ENCODE measurements at places on chromosomes 11 and 22.

GRCh38 chr22:24525416-24526037 is 29.4 kb downstream of the GUCD1 start:
- DNase-seq = peak; percentile 79

- no peak for DNase-seq
Observed at GRCh38 chr11:92451063-92451462, 226.4 kb downstream of the FAT3 start.

DNA sequence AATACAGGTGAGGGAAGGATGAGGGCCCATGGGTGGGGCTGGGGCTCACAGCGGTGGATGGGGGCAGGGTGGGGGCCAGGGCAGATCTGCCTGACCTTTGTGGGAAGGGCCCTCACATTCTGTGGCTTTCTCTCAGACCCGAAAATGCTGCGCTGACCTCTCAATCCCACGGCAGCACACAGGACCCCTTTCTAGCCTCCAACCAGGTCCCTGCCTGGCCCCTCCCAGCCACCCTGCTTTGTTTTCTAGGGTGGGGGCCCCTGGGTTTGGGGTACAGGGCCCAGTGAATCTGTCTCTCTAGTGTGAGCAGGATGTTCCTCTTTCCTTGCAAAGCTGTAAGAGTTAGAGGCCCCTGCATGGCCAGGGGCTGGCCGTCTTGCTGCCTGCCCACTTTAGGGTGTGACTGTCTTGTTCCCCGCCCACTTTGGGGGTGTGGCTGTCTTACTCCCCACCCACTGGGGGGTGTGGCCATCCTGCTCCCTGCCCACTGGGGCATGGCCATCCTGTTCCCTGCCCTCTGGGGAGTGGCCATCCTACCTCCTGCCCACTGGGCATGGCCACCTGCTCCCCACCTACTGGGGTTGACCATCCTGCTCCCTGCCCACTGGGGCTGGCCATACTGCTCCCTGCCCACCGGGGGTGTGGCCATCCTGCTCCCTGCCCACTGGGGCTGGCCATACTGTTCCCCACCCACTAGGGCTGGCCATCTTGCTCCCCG is 11.5 kb downstream of the PARVG start:
- peak; percentile 53 for DNase-seq

GRCh38 chr11:10444725-10445315 is 10.2 kb upstream of the AMPD3 start:
- no peak for DNase-seq

GRCh38 chr11:71186806-71187205 is 65.6 kb downstream of the SHANK2 start:
- no peak for DNase-seq

DNA sequence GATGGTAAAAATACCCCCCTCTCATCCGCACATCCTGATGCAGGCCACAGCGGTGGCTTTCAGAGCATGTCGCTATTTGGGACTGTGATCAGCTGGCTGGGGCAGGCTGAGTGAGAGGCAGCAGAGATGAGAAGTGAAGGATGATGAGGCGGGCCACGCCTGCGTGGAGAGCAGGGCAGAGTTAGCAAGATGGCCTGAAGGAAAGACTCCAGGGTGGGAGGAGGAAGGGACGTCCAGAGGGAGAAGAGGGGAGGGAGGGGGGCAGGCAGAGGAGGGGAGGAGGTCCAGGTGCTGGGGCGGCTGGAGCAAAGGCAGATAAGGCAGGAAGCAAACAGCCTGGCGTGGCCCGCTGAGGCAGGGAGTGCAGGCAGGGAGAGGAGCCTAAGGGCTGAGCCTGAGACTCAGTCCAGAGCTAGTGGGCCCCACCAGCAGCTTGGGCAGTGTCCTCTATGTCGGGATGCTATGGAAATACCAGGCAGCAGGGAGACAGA is 29.1 kb downstream of the LRFN4 start:
- no peak for DNase-seq

GRCh38 chr11:72824020-72824419 is 9.8 kb downstream of the ATG16L2 start:
- DNase-seq = no peak

DNA sequence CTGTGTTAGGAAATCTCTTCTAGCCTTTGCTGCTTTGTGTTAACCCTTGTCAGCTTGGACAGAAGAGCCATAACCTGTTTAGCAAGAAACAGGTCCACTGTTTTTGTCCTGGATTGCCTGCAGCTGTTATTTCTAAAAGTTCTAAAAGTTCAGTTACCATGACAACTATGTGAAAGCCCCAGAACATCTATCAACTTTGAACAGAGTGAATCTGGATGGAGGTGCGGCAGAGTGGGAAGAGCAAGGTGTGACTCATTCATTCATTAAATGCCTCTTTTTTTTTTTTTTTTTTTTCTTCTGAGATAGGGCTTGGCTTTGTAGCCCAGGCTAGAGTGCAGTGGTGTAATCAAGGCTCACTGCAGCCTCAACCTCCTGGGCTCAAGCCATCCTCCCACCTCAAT is 50.5 kb downstream of the RBX1 start:
- DNase-seq = no peak

DNA sequence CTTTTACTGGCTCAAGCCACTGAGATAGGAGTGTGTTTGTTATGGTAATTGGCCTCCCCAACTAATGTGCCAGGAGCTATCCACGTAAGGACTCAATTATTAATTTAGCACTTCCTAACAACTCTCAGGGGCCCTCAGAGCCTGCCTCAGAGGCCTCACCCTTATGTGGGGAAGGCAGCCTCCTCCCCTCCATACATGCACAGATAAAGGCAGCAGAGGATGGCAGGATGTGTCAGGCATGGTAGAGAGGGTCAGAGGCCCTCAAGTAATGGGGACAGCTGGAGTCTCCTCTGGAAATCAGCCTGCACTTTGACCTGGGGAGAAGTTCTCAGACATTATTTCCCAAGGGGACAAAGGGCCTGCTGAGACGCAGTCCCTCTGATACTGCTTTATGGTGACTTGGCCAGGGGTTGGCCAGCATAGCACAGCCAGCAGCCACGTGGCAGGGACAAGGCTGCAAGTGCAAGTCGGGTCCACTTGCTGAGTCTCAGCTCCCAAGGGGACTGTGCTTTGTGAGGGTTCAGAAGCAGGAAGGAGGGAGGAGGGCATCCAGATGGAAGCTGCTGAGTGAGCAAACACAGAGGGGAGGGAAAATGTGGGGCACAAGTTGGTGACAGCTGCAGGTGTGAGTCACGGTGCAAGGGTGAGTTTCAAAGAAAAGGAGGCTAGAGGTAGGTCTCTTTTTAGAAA is 17.0 kb downstream of the MOGAT2 start:
- no peak for DNase-seq

DNA sequence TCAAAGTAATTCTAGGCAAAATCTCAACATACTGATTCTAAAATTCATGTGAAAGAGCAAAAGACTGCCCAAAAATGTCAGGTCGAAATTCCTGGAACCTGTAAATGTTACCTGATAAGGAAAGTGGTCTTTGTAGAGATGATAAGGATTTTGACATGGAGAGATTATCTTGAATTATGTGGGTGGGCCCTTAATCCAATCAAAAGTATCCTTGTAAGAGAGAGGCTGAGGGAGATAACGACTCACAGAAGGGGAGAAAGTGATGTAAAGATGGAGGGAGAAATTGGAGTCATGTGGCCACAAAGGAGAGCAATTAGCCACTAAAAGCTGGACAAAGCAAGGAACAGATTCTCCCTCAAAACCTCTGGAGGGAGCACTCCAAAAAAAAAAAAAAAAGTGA is 20.5 kb downstream of the RRM1 start:
- no peak for DNase-seq

- no peak for DNase-seq
Observed at GRCh38 chr22:32106930-32107329, 52.2 kb downstream of the C22orf42 start.

- DNase-seq = no peak
Observed at GRCh38 chr11:959027-959426, 33.4 kb downstream of the AP2A2 start.

DNA sequence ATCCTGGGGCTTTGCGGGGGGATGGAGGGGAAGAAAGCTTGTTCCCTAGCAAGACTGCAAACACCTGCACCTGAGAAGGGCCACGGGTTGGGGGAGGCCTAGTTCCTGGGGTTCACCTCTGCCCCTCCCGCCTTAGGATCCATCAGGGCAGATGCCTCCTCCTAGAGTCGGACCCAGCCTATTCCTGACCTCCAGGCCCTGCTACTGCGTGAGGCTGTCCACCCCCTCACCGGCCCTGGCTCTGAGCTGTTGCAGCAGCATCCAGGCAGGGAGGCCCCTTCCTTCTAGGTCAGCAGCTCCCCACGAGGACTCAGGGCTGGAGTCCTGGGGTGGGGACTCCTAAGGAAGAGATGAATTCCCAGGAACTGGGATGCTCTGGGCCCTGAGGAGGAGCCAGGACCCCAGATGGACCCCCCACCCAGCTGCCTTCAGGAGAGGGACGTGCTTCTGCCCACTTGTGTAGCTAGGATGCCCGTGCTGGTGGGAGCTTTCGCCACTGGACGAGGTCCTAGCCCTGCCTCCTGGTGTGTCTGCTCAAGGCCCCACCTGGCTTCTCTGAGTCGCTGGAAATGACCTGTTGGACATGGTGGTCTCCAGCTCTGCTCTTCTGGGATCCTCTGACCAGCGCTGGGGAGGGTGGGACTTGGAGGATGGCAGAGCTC is 10.3 kb downstream of the MRGPRF start:
- DNase-seq = no peak

GRCh38 chr11:35009944-35010342 is 93.5 kb downstream of the PDHX start:
- no peak for DNase-seq

DNA sequence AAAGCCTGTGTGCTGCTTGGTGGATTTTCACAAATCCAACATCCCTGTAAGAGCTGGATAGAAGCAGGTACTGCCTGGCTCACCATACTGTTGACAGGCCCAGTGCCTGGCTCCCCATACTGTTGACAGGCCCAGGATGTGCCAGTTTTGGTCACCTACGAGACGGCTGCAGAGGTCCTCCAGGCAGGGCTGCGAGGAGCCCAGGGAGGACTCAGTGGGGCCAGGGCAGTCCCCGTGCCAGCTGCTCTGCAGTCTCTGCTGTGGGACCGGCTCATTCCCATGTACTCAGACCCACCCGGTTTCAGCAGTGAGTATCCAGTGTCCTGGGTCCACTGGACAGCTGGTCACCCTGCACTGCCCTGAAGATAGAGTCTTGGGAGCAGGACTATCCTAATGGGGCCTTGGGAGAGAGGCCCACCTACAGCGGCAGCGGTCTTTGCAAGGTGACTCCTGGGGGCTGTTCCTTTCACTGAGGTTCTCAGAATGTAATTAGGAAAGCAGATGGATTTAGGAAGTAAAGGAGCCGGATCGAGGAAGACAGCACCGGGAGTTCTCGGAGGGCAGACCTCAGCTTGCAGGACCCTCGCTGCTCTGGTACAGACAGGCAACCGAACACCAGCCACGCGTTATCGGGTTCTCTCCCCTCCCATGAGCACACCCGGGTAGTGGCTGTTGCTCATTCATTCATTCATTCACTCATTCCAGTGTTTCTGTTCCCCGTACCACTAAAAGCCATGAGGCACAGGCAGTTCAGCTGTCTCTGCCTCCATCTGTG is 106.1 kb downstream of the CTTN start:
- no peak for DNase-seq

DNA sequence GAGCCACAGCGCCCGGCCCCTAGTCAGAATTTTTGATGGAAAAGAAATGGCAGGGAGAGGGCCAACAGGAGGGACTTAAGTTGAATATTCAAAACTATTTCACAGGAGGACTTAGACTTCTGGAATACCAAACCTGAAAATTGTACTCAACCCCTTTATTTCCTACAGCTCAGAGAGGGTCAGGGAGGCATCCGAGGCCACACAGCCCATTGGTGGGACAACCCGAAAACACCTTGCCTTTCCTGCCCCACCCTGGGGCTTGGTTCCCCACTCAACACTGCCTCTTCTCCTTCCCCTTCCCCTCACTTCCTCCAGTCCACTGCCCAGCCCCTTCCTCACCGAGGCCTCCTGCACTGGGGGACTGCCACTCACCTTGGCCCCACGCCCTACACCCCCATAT is 1.4 kb downstream of the NAALADL1 start:
- no peak for DNase-seq

DNA sequence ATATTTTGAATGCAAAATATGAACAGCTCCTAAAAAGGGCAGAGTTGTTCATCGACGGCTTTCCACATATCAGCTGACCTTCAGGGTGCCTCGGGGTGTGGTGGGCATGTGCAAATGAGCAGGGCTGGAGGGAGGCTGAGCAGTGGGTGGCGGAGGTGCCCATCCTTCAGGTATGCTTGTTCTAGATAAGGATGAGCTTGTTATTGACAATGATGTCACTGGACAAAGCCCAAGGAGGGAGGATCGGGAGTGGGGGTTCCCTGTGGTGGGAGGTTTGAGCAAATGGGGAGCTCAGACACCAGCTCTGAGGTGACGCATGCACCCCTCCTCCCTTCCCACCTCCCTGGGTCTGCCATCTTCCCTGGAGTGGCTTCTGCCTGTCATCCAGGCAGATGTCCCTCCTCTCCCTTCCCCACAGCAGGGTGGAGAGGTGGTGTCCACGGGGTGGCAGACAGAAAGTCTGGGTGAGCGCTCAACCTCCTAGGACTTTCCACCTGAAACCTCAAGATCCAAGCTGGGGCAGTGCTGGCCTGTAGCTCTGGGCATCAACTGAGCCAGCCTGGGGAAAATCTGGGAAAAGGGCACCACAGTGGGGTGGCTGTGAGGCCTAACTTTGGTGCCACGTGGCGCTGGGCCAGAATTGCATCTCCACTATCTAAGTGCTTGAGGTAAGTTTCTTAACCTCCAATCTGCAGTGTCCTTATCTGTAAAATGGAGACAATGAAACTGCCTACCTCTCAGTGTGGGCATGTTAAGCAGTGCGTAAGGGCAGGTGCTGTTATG is 106.3 kb upstream of the THY1 start:
- DNase-seq = no peak

GRCh38 chr11:58024601-58025091 is 965 bp downstream of the OR9Q1 start:
- no peak for DNase-seq

DNA sequence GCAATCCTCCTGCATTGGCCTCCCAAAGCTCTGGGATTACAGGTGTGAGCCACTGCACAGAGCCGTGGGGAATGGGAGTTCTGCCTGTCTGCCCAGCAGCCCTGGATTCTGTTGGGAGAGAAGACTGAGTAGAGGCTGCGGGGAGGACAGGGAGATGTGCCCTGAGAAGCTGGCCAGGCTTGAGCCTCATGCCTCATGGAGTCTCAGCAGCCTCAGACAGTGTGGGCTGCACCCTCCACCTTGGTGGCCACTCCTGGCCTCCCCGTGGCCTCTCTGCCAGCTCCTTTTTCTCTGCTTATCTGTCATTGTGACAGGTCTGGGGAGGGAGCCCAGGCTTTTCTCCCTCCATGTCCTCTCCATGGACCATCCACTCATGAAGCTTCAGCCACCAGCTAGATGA is 43.2 kb downstream of the DKK3 start:
- no peak for DNase-seq

- DNase-seq = no peak
Observed at GRCh38 chr22:50556703-50557102, 6.0 kb downstream of the SYCE3 start.

- no peak for DNase-seq
Observed at GRCh38 chr22:42217752-42218280, 52.6 kb downstream of the TCF20 start.

DNA sequence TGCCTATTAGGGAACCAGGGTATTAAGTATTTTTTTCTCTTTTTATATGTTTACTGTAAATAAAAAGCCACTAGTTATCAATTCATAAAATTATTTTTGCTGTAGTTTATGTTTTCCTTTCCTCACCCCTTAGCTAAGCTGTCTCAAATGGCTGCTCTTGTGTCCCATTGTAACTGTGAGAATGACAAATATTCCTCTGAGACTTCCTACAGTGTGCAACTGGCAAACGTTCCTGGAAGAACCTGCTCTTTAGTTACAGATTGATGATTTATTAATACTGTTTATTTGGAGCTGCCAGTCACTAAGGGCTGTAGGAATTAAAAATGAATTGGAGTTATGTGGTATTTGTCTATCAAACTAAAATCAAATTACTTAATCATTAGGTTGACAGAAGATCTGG is 675.4 kb upstream of the ARHGAP42 start:
- DNase-seq = no peak
